ENCODE measurements at places on chromosomes 3 and 15.

DNA sequence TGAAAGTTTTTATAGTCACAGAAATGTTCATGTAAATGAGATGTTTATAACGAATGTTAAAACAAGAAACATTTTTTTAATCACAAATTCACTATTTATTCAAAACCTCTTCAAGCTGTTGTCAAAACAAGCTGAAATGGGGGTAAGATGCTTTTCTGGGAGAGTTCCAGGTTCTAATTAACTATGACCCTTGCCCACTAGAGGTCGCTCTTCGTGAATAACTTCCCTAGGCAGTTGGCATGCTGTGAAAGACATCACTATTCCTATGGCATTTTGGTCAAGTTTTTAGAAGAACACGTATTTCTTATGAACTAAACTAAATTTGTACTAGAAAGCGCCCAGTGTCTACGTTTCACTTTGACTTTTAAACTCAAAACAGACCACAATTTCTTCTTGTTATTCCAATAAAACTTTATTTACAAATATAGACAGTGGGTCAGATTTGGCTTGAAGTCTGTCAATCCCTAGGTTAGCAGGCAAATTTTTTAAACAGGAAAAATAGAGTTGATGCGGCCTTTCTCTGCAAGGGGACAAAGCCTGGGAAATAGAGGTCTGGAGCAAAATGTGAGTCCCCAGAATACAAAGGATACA lies 62.8 kb upstream of the CMTM8 start:
- DNase-seq, result peak; percentile 80

DNA sequence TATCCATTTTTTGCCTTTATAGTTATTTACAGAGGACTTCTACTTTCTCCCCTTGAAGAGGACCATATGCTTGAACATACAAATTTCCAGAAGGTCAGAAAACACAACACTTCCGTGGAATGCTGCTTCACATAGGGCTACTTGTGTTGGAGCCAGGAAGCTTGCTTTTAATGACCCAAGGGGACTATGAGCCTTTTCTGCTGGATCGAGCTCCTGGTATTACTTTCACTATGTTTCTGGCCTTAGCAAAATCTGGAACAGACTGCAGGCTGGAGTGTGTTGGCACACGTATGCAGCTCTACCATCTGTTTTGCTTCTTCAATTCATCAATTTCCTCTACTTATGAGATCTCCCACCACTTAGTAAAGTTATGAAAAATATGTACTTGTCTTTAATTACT lies 69.3 kb upstream of the CBLB start:
- peak; percentile 49 for DNase-seq

DNA sequence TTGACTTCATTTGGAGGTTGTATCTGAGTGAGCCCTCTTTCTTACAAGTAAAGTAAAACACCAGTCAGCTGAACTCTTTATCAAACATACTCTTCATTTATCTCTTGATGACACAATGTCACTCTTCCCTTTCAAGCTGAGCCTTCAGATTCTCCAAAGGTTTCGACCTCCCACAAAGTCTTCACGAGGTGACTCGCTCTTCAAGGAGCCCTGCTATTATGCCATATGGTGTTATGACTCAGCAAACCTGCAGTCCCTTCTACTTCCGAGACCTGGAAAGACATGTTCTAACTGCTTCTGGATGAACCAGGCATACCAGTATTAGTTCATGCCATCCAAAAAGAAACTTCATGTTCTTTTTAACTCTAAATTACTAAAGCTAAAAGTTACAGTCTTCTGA lies 23.1 kb downstream of the AADAC start:
- peak; percentile 83 for DNase-seq

DNA sequence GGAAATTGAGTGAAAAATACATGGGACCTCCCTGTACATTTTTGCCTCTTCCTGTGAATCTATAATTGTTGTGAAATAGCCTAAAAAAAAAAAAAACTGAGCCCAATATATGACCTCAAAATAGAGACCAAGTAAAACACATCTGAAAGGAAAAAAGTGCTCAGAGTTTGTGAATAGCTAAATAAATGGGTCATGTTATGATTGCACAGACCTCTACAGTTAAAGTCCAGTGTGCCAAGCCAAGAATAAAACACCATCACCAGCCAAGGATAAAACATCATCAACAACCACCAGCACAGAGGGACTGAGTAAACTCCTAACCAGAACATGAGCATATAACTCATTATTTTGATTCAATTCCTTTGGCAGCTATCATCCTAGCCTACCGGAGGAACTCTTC lies 115.6 kb upstream of the AGTR1 start:
- no peak for DNase-seq

- DNase-seq, result peak; percentile 69
Observed at GRCh38 chr3:194871864-194872668, 186.4 kb downstream of the FAM43A start.

- peak; percentile 84 for DNase-seq
Observed at GRCh38 chr15:65921780-65922179, 52.5 kb downstream of the RAB11A start.

GRCh38 chr3:100635273-100635701 lies 25.9 kb downstream of the ADGRG7 start:
- no peak for DNase-seq

- DNase-seq, result no peak
Observed at GRCh38 chr3:81554801-81555200, 206.6 kb downstream of the GBE1 start.

DNA sequence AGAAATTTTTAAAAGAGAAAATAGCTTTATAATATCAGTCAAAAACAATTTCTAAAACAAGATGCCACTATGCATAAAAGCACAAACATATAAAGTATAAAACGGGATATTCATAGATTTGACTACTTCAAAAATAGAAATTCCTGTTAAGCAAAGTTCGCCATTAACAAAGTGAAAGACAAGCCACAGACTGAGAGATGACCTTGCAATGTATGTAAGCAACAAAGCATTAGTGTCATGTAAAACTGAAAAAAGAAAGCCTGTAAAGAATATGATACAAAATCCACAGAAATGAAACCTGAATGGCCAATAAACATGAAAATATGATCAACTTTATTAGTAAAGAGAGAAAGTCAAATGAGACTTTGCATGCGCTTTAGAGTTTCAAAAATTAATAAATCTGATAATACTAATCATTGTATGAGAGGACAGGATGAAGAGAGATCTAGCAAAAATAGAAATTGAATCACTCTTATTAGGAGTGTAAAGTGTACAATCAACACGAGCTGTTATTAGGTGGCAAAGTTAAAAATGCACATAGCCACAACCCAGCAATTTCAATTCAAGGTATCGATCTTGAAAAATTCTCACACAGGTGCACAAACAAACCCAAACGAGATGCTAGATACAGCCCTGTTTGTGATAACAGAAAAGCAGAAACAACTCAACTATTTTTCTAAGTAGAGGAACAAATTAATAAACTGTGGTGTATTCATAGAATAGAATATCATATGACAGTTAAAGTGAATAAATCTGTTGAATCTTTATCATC lies 173.6 kb downstream of the MECOM start:
- no peak for DNase-seq

GRCh38 chr15:41949401-41950126 lies 22.8 kb downstream of the EHD4 start:
- DNase-seq, result no peak

DNA sequence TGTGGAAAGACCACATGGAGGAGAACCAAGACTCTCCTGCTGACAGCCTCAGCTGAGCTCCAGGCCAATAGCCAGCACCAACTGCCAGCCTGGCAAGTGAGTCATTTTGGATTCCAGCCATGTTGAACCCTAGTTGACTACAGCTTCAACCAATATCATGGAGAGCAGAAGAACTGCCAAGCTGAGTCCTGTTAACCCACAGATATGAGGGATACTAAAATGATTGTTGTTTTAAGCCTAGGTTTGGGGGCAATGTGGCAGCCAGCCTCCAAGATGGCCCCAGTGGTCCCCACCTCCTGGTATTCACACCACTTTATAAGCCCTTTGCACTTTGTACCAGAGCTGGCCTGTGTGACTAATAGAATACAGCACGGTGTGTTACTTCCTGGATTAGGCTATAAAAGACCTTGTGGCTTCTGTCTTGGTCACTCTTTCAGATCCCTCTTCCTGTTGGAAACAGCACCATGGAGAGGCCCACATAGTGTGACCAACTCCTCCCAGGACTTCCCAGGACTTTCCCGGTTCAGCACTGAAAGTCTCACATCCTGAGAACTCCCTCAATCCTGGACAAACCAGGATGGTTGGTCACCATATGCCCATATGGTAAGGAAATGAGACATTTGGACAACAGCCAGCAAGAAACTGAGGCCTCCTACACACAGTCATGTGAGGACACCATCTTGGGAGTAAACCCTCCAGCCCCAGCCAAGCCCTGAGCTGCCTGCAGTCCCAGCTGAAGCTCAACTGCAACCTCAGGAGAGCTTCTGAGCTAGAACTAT lies 32.4 kb upstream of the CDV3 start:
- peak; percentile 47 for DNase-seq

GRCh38 chr3:125271127-125271526 lies 58.6 kb upstream of the SLC12A8 start:
- no peak for DNase-seq

- peak; percentile 76 for DNase-seq
Observed at GRCh38 chr3:150763122-150763840, at the start of gene SIAH2. TSS of gene SIAH2 (minus strand) at chr3:150763169. CDS start at chr3:150762849, 320 bp downstream.

- DNase-seq, result peak; percentile 12
Observed at GRCh38 chr3:117998071-117998470, 1036.6 kb downstream of the IGSF11 start.

- peak; percentile 25 for DNase-seq
Observed at GRCh38 chr3:65595222-65596028, 443.3 kb downstream of the MAGI1 start.

GRCh38 chr3:168362661-168363247 lies 267.0 kb upstream of the GOLIM4 start:
- DNase-seq, result peak; percentile 21

DNA sequence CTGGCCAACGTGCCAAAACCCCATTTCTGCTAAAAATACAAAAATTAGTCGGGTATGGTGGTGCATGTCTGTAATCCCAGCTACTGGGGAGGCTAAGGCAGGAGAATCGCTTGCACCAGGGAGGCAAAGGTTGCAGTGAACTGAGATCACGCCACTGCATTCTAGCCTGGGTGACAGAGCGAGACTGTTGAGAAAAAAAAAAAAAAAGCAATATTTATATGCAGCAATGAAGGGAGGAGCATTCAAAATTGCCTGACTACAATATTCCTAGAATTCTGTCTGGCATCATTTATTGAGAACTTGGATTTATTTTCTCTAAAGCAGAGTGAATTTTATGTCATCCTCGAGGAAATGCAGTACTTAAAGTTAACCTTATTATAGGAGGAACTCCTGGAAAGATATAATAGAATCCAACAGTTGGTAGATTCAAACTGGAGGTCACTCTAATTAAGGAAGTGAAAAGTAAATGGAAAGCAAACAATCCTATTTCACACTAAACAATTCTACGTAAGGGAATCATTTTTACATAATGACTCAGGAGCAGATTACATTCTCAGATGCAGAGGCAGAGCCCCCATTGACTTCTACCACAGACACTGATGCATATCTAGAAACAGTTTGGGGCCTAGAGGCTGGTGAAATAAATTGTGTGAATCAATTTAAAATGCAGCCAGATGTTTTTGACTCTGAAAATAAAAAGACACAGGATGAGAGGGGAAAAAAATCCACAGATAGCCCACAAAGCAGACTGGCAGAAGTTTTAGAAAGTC lies 82.1 kb upstream of the FHIT start:
- no peak for DNase-seq

DNA sequence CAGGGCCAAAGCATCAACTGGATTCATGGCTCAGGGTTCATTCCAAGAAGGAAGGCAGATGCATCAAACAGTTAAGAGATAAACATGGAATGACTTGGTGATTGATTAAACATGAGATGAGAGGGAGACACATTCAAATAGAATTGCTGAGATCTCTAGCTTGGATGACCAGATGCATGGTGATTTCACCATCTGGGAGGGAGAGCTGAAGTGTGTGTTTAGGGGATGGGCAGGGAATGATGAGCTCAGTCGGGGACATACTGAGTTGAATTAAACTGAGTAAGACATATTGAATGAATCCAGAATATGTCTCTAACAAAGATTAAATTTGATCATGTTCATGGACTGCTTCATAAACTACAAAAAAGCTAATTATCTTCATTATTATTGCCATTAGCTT lies 35.5 kb downstream of the CADPS start:
- peak; percentile 44 for DNase-seq

DNA sequence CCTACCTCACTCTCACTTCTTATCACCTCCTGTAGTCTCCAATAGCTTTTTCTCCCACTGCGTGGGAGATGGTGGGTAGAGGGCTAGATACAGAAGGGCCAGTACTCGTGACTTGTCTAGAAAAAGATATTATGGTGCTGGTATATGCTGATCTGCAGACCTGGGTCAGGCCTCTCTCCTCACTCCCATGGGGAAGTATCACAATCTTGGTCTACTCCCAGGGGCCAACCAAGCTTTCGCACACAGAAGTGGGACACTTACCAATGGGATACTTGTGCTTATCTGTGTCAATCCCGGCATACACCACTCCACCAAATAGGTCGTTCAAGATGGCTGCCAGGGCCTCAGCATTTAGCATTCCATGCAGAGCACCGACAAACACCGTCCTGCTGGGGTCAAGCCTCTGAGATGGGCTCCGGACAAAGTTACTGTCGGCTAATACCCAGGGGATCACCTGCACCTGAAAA lies 9.0 kb upstream of the RPS17 start:
- no peak for DNase-seq

- no peak for DNase-seq
Observed at GRCh38 chr15:87570206-87570605, 686.3 kb downstream of the NTRK3 start.

DNA sequence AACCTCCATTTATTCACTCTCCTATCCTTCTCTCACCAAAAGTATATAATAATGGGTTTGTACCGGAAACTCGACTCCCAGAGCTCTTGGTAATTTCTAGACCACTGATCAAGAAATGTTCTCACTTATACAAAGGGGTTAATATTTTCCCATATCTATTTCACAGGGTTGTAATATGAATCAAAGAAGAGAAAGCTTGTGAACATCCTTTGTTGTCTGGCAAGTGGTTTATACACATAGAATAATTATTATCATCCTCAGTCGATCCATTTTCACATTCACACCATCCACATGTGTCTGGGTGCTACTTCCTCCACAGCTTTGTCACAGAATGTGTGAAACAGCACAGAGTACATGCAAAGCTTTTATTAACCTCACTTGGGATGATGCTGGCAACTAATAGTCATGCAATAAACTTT lies 29.9 kb upstream of the STT3B start:
- DNase-seq, result no peak

- DNase-seq, result no peak
Observed at GRCh38 chr3:83063446-83063845, 1302.0 kb upstream of the GBE1 start.

GRCh38 chr15:87816811-87817210 lies 439.7 kb downstream of the NTRK3 start:
- no peak for DNase-seq

DNA sequence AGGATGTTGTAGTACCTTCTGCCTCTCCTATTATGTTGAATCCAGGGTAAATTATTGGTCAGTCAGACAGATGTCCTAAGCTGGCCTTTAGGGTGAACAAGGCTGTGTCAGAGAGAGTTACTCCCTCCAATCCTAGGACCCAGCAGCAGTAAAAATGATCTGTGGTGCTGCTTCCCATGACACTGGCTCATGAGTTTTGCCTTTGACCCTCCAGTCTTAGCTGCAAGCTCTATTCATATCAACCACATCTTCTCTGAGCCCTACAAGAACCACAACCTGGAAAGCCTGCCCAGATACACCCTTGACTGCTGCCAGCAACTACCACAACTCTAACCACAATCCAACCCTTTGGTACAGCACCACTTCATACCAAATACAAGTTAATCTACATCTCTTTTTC lies 27.2 kb upstream of the PHLDB2 start:
- DNase-seq, result no peak

Data from NCI-H82 (cell line).